AG09319 (cell line): ENCODE measurements at places on chromosomes 11 and 22.

- DNase-seq = no peak
These were observed 267.6 kb upstream of the TENM4 start for GRCh38 chr11:79708319-79708932.

GRCh38 chr11:1639102-1639620, 9.6 kb downstream of the KRTAP5-5 start:
- DNase-seq = no peak

- DNase-seq = no peak
These were observed 11.8 kb downstream of the PRDM11 start for GRCh38 chr11:45158210-45158731.

GRCh38 chr11:44434191-44434590, 124.3 kb upstream of the ALX4 start:
- no peak for DNase-seq

DNA sequence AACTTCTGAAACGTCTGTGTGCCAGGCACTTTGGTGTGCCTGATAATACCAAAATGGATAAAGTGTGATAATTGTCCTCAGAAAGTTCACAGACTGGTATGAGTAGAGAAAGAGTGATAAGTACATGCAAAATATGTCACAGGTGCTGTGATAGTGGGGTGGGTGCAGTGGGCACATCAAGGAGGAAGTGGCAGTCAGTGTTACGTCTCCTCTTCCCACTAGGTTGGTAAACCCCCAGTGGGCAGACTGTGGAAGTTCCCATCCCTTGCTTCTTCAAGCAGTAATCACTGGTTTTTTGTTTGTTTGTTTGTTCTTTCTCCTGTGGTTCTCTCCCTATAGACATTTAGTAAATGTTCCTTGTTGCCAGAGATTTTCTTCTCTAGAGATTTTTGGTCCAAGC, 5.4 kb downstream of the RNF121 start:
- DNase-seq = no peak
